ENCODE measurements at places on chromosomes 11 and 22. TPM values are rescaled to one million over a fixed set of nuclear protein-coding genes. Genes with fewer than 3 reads are reported as not detected.

Gene SLC37A4
- total RNA-seq, result 2.4 TPM

Gene SLC25A18
- not detected for total RNA-seq

Gene ZNF215
- total RNA-seq, result 0.52 TPM

Gene CDCA5
- not detected for total RNA-seq

Gene KCNK7
- total RNA-seq, result 1.7 TPM

Gene CNGA4
- total RNA-seq, result 0.21 TPM

Gene NPTXR
- total RNA-seq, result 0.94 TPM

Gene DGCR6
- 6.4 TPM for total RNA-seq

Gene PHRF1
- 25.1 TPM for total RNA-seq

Gene CRACR2B
- 0.84 TPM for total RNA-seq

Gene CHEK1
- 7.3 TPM for total RNA-seq

Gene UPK2
- total RNA-seq, result not detected

Gene AGBL2
- 2.1 TPM for total RNA-seq

Gene TMEM191C
- 2.1 TPM for total RNA-seq

Gene MLC1
- 2.8 TPM for total RNA-seq

Gene LYVE1
- under 0.01 TPM for total RNA-seq

Gene LARGE2
- total RNA-seq, result 0.94 TPM

Gene JHY
- total RNA-seq, result 2.3 TPM

Data from mononuclear cell (primary cell).